Hematopoietic multipotent progenitor cell treated with erythropoietin and hydrocortisone succinate and interleukin-3 and kit ligand, for 6 days (in vitro differentiated cells): ENCODE measurements at places on chromosomes 1 and 21.
A peak's percentile ranks its signal among the peaks of the same experiment; 100 is the strongest.

- no peak for DNase-seq
Measured at GRCh38 chr1:203101813-203102634, 16.2 kb upstream of the MYOG start.

DNA sequence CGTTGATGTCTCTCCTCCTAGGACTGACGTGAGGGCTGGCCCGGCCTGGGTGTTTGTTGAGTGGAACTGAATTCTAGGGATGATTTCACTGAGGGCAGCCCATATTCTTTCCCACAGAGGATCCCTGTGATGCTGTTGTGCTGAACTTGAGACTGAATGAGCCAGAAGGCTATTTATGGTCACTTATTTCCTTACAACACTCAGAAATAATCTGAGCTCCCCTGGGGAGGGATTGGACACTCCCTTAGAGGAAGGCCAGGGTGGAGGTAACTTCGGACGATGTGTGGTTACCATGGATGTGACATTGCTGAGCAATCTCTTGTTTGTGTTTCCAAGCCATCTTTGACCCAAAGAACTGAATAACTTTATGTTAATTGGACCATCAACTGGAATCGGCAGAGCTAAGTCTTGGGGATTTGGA, 5.1 kb upstream of the TMCO4 start:
- no peak for DNase-seq

DNA sequence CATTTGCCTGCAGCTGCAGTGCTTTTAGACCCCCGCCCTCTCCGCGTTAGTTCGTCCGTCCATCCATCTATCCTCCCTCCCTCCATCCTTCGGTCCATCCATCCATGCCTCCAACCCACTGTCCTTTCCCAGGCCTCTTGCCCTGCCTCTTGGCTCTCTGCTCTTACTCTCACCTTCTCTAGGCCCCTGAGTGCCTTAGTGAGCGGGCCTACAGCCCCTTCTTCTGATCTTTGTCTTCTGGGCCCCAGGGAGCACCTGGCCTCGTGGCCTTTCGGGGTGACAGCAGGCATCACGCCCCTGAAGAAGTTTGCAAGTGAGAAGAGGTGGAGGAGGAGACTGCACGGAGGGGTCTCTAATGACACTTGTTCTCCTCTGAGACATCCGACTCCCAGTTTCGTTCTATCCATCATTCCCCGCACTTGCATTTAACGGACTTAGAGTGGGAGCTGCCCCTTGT, 842 bp downstream of the ATXN7L2 start:
- DNase-seq, result no peak

DNA sequence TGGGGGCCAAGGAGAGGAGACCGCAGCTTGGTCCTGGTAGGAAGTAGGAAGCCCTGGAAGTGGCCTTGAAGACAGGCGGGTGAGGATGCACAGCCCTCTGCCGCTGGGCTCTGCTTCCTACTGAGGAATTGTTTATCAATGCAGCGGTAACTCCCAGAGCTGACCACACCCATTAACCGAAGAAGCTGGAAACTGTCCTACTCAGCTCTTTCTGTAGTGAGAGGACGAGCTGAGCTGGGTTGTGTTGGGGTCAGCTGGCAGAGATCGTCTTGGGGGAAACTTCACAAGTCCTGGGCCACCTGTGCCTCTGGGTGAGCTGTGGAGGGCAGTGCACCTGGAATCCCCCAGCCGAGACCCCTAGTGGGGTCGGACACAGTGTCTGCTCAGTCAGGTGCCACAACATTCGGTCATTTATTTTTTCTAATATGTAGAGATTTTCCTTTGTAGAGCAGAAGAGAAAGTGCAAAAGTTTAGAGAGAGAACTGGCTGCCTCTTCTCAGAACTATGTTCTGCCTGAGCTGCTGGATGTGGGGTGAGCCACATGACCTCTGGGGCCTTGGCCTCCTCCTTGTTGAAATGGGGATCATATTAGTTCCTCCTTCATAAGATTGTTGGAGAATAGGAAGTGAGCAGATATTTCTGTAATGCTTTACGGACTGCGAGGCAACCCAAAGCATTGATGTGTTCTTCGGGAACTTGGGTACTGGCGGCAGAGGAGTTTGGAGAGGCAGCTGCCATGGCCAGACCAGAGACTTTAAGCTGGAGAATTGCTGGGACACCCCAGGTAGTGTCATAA, 3.6 kb downstream of the NECAP2 start:
- DNase-seq, result peak; percentile 86

- no peak for DNase-seq
Measured at GRCh38 chr1:169483500-169483966, 2.2 kb downstream of the SLC19A2 start.

DNA sequence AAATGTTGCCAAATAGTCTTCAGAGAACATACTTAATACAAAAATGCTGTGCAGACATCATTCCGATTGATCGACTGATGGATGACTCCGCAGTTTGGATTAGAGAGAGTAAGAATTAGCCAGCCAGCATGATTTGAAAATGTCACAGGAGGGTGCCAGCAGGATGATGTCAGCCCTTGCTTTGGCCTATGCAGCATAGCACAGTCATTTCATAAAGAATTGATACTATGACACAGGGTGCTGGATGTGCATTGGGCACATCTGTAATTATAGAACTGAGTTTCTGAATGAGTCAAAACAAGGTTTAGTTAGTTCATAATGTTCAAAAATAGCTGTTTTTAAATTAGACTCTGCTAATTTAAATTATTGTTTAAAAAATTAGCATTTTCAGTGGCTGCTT, 21.6 kb upstream of the TRAF5 start:
- DNase-seq, result no peak

GRCh38 chr1:2477309-2477708, 1.2 kb downstream of the PLCH2 start:
- no peak for DNase-seq

DNA sequence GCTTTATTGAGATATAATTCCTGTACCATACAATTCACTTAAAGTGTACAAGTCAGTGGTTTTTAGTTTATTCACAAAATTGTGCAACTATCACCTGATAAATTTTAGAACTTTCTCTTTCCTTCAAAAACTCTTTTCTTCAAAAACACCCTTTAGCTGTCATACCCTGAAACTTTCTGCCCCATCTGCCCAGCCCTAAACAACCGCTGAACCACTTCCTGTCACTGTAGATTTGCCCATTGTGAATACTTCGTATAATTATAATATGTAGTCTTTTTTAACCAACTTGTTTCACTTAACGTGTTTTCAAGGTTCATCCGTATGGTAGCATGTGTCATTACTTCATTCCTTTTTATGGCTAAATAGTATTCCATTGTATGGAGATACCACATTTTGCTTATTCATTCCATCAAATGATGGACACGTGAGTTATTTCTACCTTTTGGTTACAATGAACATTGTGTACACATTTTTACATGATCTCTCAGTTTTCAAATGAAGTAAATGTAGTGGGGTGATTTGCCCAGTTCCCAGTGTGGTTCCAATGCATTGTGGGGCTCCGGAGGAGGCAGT, 37.9 kb downstream of the WNT4 start:
- DNase-seq, result no peak

- no peak for DNase-seq
Measured at GRCh38 chr1:239260842-239261241, 125.5 kb upstream of the CHRM3 start.

DNA sequence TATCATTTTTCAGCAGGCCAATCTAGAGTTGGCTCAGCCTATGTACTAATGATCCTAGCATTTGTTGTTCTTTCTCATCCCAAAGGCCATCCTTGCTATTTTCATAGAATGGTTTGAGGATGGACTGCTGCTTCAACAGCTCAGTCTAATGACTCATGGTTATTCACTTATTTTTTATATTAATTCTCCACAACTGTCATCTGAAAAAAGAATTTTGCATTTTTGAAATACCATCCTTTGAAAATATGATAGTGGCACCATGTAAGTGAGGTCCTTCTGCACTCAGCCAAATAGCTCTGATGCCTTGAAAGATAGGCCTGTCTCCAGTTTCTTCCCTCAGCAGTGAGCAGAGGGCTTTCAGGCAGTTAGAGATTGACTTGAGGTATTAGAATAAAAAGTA, 377.5 kb downstream of the LMO4 start:
- no peak for DNase-seq
